ENCODE measurements at places on chromosomes 12 and 14.

DNA sequence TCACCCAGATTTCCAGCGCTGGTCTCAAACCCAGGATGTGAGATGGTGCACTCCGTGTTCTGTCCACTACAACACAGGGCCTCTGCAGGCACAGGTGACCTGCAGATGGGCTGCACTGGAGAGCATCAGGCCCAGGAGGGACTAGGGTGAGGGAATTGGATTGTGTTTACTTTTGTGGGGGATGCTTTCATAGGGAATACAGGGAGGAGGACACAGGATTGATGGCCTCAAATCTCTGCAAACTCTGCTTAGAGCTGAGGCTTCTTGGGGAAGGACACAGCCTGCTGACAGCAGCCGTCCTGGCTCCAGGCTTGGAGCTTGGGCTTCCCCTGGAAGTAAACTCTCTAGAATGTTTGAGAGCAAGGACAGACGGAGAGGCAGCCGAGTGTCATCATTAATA is 57.1 kb downstream of the NTF3 start:
- no peak for DNase-seq

GRCh38 chr14:99768381-99768780 is 24.8 kb upstream of the EML1 start:
- DNase-seq, result no peak

GRCh38 chr12:61956545-61956944 is 303.7 kb upstream of the USP15 start:
- DNase-seq, result no peak

DNA sequence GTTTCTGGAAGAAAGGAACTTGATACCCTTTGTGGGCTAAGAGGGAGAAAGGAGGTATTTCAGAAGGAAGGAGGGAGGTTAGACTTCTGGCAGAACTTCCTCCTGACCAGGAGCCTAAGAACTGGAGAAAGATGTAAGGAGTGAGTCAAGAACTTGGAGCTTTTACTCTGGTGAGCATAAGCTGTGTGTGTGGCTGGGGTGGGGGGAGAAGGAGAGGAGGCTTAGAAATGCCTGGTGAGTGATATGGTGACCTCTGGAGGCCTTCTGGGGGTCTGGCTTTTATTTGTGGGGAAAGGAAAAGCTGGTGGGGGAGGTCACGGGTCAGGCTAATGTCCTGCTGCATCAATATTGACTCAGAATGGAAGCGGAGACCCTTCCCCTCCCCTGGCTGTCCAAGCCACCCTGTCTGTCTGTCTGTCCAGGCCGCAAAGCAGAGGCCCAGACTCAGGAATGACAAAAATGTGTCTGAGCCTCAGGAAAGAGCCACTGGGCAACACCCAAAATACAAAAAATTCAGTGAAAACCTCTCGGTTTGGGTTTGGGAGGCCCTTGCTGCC is 4.8 kb downstream of the LRP1 start:
- DNase-seq, result no peak
